ENCODE measurements at places on chromosomes 4 and X.

- DNase-seq = no peak
- no peaks in the 10 kb centered on the region for H3K27me3 ChIP-seq
- H3K27ac ChIP-seq = no peak overlapping the region
- H3K36me3 ChIP-seq = no peaks in the 10 kb centered on the region
- H3K4me1 ChIP-seq = peaks cover 56% of the 10 kb centered on the region
- H3K4me3 ChIP-seq = no peak overlapping the region
Observed at GRCh38 chrX:96435378-96436035, 249.1 kb upstream of the DIAPH2 start.

DNA sequence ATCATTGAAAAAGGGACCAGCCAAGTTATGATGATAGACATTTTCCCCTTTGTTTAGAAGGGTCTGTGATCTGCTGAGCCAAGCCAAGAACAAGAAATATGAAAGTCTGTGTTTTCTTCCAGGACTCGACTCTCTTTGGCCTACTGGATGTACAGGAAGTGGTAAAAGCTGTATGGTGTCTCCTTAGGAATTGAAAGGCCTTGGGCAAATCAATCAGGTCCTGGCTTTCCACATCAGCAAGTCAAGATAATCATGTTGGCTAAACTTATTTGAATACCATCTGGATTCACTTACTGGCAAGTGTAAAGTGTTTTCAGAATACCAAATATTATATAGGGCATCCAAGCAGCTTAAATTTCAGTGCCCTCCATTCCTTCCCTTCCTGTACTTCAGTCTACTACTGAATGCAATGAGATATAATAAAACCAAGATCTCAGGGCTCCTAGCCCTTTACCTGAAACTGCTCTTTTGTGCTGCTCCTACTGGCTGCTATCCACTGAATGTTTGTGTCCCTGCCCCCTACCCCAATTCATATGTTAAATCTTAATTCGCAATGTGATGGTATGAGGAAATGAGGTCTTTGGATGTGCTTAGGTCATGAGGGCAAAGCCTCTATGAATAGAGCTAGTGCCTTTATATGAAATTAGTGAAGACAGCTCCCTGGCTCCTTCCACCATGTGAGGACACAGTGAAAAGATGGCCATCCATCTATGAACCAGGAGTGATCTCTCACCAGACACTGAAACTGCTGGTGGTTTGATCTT is 578.0 kb downstream of the SPRY1 start:
- H3K27me3 ChIP-seq = no peaks in the 10 kb centered on the region
- H3K4me1 ChIP-seq = peaks cover 6% of the 10 kb centered on the region
- H3K36me3 ChIP-seq = no peaks in the 10 kb centered on the region
- no peak overlapping the region for H3K27ac ChIP-seq
- no peak for DNase-seq

DNA sequence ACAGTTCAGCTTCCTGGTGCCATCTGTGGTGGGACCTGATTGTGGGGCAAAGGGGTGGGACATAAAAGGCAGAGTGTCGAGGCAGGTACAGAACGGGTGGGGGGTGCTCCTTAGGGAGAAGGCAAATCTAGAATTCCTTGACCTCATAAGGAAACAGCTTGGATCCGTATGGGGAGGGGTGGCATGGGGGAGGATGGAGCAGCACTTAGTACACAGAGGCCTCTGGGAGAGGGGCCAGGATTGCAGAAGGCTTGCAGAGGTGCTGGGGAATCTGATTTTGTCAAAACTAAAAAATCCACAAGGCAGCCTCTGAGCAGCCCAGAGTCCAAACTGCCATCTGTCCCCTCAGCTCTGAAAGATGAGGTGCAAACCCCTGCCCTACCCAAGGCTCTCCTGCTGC is 2.3 kb upstream of the EMD start:
- H3K36me3 ChIP-seq = no peaks in the 10 kb centered on the region
- H3K4me3 ChIP-seq = peak overlapping the region; percentile 76
- H3K27ac ChIP-seq = peak overlapping the region; percentile 97
- H3K4me1 ChIP-seq = peaks cover 34% of the 10 kb centered on the region

DNA sequence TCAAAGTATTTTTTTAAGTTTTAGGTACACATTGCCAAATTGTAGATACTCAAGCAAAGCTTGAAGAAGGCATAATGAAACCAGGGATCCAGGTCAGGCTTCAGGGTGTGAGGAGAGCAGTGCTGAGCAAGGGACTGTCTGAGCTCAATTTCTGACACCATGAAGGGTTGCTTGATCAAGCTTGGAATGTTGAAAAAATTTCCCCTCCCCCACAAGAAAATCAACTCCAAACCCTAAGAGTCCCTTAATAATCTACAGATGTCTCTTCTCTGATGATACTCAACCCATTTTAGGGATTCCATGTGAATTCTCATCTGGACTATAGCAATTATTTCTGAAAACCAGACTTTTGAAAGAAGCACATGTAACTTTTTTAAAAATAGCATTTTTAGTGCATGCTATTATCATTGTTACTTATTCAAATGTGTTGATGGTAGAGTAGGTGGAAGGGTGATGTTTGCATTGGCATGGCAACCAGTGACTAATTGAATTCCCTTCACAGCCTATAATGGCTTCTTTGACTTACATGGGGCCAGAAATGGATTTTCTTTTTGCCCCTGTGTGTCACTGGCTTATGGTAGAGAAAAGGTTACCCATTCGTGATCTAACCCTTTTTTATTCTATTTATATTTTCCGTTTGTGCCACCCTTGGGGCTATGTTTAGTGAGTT is 252.0 kb downstream of the FBXW7 start:
- no peak for DNase-seq
- H3K4me3 ChIP-seq = no peak overlapping the region
- no peak overlapping the region for H3K27ac ChIP-seq
- H3K4me1 ChIP-seq = no peaks in the 10 kb centered on the region
- no peaks in the 10 kb centered on the region for H3K27me3 ChIP-seq
- no peaks in the 10 kb centered on the region for H3K36me3 ChIP-seq

GRCh38 chr4:4843635-4844291 is 15.7 kb upstream of the MSX1 start:
- H3K36me3 ChIP-seq = no peaks in the 10 kb centered on the region
- no peak overlapping the region for H3K27ac ChIP-seq
- no peaks in the 10 kb centered on the region for H3K4me1 ChIP-seq
- no peaks in the 10 kb centered on the region for H3K27me3 ChIP-seq
- no peak overlapping the region for H3K4me3 ChIP-seq
- no peak for DNase-seq
